Activated naive CD4-positive, alpha-beta T cell (primary cell): ENCODE measurements at places on chromosomes 6 and 20.

GRCh38 chr6:79425589-79426311 is 111.5 kb downstream of the LCA5 start:
- DNase-seq: no peak

- DNase-seq: no peak
These were observed 25.9 kb downstream of the PLAGL2 start for GRCh38 chr20:32181606-32182005.

- DNase-seq: no peak
These were observed 321.8 kb upstream of the PRDM1 start for GRCh38 chr6:105764315-105764714.

DNA sequence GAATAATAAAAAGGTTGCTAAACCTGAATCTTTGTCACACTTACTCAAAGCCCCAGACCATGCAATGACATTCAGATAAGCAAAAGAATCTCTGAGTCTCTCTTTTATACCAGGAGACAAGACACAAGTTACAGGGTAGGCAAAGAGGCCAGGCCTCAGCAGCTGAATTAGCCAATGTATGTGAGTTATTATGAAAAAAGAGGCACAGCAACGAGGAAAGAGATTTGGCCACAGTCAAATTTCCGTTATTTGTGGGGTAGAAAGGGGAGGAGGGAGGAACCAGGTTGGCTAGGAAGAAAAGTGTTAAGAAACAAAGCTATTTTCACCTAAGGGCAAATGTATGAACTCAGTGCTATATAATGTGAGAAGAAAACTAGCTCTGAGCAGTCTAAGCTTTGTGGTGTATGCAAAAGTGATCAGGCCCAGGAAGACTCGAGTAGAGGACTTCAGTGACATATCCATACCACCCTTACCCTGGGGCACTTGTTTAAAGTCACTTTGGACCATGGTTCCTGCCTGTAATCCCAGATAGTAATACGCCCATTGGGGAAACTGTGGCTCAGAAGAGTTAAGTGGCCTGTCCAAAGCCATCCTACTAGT is 19.1 kb downstream of the IPCEF1 start:
- no peak for DNase-seq

DNA sequence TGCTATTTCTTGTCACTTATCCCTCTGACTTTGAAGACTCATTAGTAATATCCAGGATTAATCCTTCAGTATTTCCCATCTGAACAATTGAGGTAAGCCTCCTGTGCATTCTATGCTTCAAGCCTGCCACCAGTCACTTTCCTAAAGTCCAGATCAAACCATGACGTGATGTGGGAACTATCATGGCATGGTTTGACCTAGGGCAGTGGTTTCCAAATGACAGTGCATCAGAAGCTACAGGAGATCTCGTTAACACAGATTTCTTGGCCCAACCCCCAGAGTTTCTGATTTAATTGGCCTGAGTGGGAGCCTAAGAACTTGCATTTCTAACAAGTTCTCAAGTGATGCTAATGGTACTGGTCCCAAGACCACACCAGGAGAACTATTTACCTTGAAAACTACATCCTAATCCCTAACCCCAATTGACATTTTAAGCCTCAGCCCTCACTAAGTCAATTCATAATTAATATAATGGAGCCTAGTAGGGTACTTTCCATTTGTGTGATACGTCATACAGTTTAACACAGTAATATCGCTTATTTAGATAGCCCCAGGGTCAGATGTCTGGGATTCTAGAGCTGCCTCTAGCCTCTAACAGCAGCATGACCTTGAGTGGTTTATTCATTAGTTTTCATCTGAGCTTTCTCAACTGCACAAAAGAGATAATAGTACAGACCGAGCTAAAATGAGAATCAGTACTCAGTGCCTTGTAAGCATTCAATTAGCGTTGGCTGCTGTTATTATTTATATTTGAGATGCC is 907.6 kb downstream of the TFAP2A start:
- no peak for DNase-seq

DNA sequence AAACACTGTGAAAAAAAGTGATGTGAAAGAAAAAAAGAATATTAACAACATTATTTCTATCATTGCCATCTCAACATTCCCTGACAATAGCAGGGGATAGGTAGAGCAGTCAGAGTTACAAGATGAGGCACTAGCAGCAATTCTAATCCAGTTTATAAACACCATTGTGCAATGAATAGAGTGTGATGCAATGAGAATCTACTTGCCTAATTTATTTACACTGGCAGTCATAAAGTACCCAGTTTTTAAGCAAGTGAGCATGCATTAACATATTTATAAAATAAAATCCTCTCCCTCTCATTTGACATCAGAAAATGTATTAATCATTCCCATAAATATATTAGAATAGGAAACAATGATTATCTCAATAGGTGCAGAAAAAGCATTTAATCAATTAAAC is 2.5 kb upstream of the MANEA start:
- no peak for DNase-seq

GRCh38 chr6:159008656-159009288 is 8.8 kb upstream of the RSPH3 start:
- DNase-seq: no peak

- no peak for DNase-seq
These were observed 104.8 kb downstream of the ARID1B start for GRCh38 chr6:156881687-156882629.

DNA sequence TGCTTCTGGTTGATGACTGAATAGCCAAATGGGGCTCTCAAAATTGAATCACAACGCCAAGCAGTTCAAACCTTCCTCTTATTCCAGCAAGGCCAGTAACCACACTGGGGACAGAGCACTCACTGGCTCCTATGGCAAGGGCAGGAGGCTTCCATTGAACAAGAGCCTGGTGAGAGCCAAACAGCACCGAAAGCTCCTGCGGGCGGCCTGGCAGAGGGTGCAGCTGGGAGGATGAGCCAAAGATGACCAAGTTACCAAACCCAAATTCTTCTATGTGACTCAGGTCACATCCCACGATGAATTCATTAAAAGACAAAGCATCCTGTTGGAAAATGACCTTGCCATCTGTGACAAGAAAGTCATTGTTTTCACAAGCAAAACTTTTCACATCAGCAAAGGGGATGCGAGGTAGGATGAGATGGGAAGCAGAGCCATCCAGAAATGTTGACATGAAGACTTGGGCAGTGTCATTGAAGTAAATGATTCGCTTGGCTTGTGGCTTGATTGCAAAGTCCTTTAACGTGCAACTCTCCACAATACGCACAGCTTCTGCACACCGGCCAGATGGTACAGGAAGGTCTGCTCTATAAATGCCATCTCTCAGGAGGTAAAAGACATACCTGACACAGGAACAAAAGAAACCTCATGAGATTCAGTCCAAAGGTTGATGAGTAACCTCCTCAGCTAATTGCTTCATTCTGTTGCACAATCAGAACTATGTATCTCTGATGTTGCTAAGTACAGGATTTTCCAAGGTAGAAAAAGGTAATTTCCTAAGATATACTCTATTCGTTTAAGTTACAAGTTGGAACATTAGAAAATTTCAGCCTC is 36.3 kb downstream of the ROS1 start:
- no peak for DNase-seq

DNA sequence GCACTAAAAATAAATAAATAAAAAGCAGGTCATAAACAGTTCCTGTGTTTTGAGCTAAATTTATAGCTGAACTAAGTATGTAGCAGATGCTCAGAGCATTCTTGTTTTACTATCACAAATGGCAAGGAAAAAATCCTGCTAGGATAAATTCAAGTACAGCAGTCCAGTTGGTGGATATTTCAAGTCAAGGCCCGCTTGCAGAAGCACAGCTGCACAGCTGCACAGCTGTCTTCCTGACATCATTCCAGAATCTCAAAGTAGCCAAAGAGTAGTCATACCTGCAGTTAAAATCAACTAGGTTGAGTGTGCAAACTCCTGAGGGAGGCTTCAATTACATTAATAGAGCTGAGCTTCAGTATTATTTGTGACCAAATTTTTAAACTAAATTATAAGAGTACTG is 297.7 kb upstream of the MANEA start:
- DNase-seq: no peak

GRCh38 chr20:53287357-53288042 is 306.1 kb downstream of the ZNF217 start:
- no peak for DNase-seq

DNA sequence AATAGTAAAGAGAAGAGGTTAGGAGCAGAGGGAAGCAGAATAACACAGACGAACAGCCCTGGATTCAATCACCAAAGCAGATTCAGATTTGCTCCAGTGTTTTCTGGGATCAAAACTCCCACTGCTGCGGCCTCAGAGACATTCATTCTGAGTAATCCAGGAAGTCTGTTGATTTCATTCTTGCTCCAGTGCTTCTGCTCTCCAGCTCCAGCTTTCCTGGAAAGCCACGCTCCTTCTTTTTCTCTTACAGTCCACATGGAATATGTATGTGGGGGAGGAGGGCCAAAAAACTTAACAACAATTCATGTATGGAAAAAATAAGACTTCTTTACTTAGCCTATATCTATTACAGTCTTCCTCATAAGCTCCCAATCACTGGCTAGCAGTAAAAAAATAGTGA is 26.4 kb upstream of the UST start:
- DNase-seq: no peak

- no peak for DNase-seq
These were observed 102.1 kb downstream of the DLGAP4 start for GRCh38 chr20:36408219-36408618.

DNA sequence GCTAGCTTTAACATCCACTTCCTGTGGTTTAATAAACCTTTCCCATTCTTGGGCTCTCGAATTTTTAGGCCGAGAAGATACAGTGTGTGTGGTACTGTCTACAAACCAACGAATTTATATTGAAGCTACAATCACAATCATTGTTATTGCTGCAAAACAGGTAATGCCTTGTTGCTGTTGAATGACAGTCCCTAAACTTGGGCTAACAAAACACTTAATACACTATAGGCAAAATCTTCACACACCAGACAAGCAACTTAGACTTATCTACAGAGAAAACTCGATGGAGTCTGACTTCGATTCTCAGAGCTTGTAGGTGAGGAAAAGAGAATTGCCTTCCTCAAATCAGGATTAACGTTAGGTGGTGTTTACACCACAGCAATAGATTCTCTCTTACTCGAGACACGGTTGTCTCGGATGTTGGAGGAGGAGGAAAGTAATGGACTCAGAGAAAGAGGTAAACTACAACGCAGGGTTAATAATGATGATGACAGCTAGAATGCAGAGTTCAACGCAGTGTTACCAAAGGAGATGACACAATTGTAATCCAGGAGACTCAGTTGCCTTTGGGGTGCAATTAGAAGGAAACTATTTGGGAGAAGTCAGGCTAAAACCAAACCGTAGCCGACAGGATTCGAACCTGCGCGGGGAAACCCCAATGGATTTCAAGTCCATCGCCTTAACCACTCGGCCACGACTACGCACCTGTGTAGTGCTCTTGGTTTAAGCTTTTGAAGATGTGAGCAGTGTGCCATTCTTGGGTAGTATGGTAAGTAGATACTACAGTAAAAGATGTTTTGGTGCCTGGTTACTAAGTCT is 32.5 kb upstream of the ZNF184 start:
- DNase-seq: peak; percentile 27

GRCh38 chr20:49566401-49567364 is 1.3 kb downstream of the PTGIS start:
- no peak for DNase-seq

GRCh38 chr6:71486461-71486860 is 197.8 kb downstream of the OGFRL1 start:
- no peak for DNase-seq

DNA sequence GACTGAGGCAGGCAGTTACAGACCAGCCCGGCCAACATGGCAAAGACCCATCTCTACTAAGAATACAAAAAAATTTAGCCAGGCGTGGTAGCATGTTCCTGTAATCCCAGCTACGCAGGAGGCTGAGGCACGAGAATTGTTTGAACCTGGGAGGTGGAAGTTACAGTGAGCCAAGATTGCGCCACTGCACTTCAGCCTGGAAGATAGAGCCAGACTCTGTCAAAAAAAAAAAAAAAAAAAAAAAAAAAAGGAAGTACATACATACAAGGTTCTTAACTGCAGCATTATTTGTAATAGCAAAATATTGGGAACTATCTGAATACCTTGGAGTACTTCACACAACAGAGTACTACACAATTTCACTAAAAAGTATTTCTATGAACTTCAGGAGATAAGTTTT is 183.5 kb upstream of the OLIG3 start:
- DNase-seq: no peak

- no peak for DNase-seq
These were observed 26.1 kb downstream of the C6orf141 start for GRCh38 chr6:49576618-49577017.

DNA sequence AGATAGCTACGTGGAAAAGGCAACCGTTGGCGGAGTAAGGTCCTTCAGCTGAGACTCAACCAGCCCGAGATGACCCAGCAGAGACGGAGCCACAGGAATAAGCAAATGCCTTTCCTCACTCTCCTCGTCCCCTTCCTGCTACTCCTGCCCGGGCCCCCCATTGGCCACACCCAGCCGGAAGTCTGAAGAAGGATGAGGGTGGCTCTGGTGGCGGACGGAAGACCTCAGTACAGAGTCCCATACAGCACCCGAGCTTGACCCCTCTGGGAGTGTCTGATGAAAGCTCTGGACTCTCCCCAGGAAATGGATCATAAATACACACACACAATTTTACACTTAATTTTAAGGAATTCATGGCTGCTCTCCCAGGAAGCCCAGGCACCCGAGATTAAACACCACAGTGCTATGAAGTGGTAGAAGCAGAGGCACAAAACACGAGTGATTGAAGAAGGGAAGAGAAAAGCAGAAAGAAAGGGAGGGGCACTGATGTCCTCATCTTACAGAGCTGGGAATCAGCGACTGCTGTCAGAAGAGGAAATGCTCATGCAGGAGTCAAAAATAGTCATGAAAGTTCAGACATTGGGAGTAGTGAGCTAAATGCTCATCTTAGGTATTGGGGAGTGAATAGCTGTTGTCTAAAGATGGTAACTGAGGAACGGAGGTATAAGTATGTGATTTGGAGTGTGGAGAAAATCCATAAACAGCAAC is 125.6 kb downstream of the BANF2 start:
- no peak for DNase-seq

GRCh38 chr6:95208621-95209020 is 368.7 kb upstream of the MANEA start:
- no peak for DNase-seq

- no peak for DNase-seq
These were observed 19.3 kb upstream of the NEDD9 start for GRCh38 chr6:11251553-11252360.

GRCh38 chr6:167685654-167686053 is 141.1 kb upstream of the AFDN start:
- DNase-seq: no peak

DNA sequence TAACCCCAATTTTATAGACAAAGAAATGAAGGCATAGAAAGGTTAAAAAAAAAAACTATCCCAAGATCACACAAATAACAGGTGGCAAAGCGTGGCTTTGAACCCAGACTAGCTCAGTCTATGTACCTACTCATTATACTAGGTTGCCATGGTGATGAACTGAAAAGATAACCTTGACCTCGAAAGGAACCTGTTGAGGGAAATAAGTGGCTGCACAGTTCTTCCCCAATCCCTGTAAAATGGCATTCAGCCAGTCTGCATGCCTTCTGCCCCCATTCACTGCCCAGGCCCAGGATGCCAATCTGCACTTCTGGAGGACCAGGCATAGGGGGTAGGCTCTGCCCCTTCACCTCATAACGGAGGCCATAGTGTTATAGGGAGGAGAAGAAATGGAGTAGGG is 295.2 kb downstream of the PTPRT start:
- DNase-seq: no peak

- DNase-seq: no peak
These were observed 338 bp downstream of the RWDD1 start for GRCh38 chr6:116571683-116572000.

- DNase-seq: no peak
These were observed 73.2 kb downstream of the INSM1 start for GRCh38 chr20:20440886-20441658.
